ENCODE measurements at places on chromosomes 12 and 14. TPM values are rescaled to one million over a fixed set of nuclear protein-coding genes. Genes with fewer than 3 reads are reported as not detected.

DNA sequence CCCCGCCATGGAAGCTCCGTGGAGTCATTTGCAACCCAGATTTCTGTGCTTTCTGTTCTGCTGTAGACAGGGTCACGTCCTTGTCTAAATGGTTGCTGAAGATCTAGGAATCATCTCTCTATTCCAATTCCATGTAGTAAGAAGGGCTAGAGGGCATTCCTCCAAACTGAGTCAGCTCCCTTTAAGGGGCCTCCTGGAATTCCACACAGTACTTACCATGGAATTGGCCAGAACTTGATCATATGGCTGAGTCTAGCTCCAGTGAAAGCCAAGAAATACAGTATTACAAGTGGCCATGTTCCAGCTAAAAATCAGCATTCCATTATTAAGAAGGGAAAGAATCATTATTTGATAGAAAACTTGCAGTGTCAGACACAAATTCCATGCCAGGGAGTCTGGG lies 171.9 kb downstream of the PRKCH start:
- H3K27me3 ChIP-seq, result no peaks in the 10 kb centered on the region
- H3K27ac ChIP-seq, result no peak overlapping the region
- H3K4me1 ChIP-seq, result no peaks in the 10 kb centered on the region

PRPF40B gene
- 14.7 TPM for total RNA-seq

GRCh38 chr12:5345534-5345933 lies 86.4 kb upstream of the NTF3 start:
- H3K27ac ChIP-seq, result no peak overlapping the region
- no peaks in the 10 kb centered on the region for H3K27me3 ChIP-seq
- no peaks in the 10 kb centered on the region for H3K36me3 ChIP-seq
- DNase-seq, result no peak

DNA sequence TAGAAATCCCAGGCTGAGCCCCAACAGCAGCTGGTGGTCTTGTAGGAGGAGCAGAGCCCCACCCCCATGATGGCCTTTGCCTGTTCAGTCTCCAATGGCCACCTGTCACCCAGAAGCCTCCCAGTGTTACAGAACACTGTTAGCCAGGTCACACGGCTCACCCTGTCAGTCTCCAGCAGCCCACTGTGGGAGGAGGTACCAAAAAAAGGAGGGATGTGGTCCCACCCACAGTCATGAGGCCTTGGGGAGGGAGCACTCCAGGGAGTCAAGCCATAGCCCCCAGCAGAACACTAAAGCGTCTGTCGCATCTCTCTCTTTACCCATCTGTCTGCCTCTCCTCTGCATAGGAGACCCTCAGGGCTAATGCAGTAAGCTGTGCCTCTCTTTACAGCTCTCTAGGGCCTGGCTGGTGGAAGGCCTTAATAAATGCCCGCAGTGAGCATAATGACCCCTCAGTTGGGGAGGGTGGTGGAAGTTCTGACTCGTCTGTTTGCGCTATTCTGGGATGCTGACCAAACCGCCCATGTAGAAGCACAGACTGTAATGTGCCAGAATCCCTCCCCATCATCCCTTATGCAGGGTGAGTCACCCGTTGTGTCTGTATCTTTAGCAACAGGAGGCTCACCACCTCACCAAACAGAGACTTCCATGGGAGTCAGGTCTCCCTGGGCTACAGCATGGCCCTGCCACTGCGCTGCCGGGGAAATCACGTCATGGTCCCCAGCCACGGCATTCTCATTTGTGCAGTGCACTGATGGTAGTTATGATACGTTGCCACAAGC lies 14.6 kb downstream of the C14orf132 start:
- no peak overlapping the region for H3K27ac ChIP-seq
- no peak for DNase-seq
- no peak overlapping the region for H3K4me3 ChIP-seq
- 0 out of 2 replicates have a peak, but pooled peaks cover 4% of the 10 kb centered on the region for H3K4me1 ChIP-seq

FOXA1 gene
- total RNA-seq, result not detected

DNA sequence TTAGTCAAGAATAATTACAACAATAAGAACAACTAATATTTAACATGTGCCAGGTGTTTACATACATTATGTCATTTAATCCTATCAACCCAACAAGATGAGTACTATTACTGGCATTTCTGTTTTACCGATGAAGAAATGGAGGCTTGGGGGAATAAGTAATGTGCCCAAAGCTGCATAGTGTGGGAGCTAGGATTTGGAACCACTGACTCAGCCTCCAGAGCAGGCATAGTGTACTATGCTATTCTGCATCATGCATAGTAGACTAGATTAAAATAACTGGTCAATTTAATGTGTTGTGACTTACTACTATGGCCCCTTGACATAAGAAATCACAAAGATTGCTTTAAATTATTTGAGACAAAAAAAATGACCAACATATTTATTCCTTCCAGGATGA lies 9.5 kb downstream of the GPR19 start:
- H3K4me3 ChIP-seq, result no peak overlapping the region
- no peaks in the 10 kb centered on the region for H3K27me3 ChIP-seq
- peaks cover 14% of the 10 kb centered on the region for H3K4me1 ChIP-seq
- H3K27ac ChIP-seq, result no peak overlapping the region
- DNase-seq, result no peak
- H3K36me3 ChIP-seq, result no peaks in the 10 kb centered on the region

BICDL1 gene
- 30.3 TPM for total RNA-seq

DNA sequence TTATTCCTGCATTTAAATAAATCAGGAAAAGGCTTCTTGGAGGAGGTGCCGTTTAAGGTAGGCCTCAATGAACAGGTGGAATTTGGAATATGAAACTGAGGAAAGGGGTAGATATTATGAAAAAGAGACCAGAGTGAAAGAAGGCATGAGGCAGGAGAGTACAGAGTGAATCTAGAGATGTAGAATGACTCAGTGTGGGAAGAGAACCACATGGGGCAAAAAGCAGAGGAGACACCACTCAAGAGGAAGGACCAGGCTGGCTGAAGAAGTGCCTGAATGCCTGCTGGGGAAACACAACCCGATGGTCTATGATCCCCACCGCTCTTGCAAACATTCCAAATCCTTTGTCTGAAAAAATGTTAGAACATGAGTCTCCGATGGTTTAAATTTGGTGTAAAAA lies 1134.1 kb downstream of the VRK1 start:
- no peaks in the 10 kb centered on the region for H3K36me3 ChIP-seq
- H3K4me1 ChIP-seq, result no peaks in the 10 kb centered on the region
- DNase-seq, result no peak
- H3K27ac ChIP-seq, result no peak overlapping the region
- H3K27me3 ChIP-seq, result no peaks in the 10 kb centered on the region

POTEG gene
- not detected for total RNA-seq

- peaks cover 91% of the 10 kb centered on the region for H3K27me3 ChIP-seq
- H3K27ac ChIP-seq, result no peak overlapping the region
- DNase-seq, result peak; percentile 52
Measured at GRCh38 chr14:53952533-53952932, 4.1 kb downstream of the BMP4 start.

USP44 gene
- total RNA-seq, result 248 TPM

DNA sequence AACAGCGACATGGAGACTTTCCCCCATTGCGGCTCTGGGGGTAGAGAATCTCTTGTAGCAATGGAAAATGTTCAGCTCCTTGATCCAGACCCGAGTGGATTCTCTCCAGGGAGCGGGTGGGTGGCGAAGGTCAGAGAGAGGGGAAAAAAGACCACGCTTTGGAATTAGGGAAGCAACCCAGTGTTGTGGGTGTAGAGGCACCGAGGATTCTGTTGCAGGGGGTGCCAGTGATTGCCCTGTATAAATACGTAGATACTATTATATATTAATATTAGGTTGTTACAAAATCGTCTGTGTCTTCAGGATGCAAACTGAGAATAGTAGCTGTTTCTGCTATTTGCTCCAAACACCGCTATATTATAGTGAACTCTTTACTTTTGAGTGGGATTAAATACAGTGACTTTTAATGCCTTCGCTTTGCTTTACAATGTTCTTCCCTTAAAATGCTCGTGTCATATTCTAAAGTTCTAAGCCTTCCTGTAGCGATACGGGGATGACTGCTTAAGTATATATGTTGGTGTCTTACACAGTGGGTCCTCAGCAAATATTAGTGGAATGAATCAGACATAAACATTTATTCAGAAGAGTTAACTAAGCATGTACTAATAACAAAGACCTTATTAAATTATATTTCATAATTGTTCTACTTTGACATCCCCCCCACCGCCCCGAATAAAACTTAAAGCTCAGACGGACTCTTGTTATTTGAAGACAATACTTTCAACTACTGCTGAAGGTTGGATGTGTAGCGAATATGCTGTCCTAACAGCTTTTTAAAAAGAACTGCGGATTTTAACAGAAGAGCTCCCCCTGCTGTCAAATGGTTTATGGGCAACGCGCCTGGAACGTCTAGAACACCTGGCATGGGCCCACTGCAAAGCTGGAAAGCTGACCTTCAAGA lies 136.4 kb upstream of the KRAS start:
- peaks cover 22% of the 10 kb centered on the region for H3K27me3 ChIP-seq
- peak; percentile 93 for DNase-seq
- no peaks in the 10 kb centered on the region for H3K36me3 ChIP-seq
- peak overlapping the region; percentile 62 for H3K4me3 ChIP-seq
- H3K4me1 ChIP-seq, result peaks cover 10% of the 10 kb centered on the region

DNA sequence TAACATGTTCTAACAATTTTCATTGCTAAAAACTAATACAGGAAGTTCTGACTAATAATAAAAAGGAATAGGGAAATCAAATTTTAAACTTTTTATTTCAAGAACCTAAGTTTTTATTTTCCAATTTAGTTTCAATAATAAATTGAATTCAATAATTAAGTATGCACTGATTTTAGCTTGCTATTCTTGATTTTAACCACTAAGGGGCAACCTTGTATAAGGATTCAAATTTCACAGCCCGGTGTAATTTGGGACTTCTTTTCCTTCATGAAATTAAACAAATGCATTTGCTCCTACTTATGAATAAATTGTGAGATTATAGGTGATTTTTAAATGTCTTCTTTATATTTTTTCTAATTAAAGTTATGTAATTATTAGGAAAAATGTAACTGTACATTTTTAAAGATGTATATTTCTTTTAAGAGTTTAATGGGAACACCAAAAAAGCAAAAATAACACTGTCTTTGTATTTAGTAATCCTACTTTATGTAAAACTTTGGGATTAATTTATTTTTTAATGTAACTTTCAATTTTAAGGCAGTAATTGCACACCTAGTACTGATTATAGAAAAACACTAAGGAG lies 241.4 kb upstream of the PDZRN4 start:
- no peaks in the 10 kb centered on the region for H3K27me3 ChIP-seq
- no peak overlapping the region for H3K27ac ChIP-seq

PLEKHG7 gene
- not detected for total RNA-seq

AKAP3 gene
- 1.9 TPM for total RNA-seq

GRCh38 chr12:96776908-96777307 lies 130.1 kb upstream of the NEDD1 start:
- H3K4me1 ChIP-seq, result no peaks in the 10 kb centered on the region
- no peak overlapping the region for H3K27ac ChIP-seq
- H3K4me3 ChIP-seq, result no peak overlapping the region
- DNase-seq, result no peak
- no peaks in the 10 kb centered on the region for H3K36me3 ChIP-seq
- no peaks in the 10 kb centered on the region for H3K27me3 ChIP-seq

DNA sequence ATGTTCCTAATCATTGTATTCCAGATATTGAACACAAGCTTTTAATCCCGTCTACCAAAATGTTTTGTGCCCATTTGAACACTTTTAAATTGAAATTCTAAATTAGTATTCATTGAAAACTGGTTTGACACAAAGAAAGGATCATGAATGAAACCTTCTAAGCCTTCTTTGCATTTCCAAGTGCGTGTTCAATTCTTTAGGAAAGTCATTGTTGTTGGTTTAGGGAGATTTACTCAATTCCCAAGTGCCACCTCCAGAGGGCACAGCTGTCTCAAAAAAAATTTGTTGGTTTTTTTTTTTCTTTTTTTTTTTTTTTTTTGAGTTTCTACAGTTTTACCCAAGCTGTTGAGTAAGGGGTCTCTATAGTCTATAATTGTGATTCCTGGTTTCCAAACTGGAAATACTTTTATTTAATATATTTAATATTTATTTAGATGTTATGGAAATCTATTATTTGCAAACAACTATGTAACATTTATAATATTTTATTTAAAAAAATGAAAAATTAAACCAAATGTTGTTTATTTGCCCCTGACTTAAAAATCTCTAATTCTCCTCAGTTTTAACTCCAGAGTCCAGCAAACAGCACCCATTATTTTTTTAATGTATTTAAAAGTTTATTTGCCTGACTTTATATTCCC lies 79.9 kb downstream of the NEDD1 start:
- H3K36me3 ChIP-seq, result no peaks in the 10 kb centered on the region
- H3K27ac ChIP-seq, result no peak overlapping the region
- peak; percentile 78 for DNase-seq
- peak overlapping the region; percentile 68 for H3K4me3 ChIP-seq
- peaks cover 34% of the 10 kb centered on the region for H3K4me1 ChIP-seq

DNA sequence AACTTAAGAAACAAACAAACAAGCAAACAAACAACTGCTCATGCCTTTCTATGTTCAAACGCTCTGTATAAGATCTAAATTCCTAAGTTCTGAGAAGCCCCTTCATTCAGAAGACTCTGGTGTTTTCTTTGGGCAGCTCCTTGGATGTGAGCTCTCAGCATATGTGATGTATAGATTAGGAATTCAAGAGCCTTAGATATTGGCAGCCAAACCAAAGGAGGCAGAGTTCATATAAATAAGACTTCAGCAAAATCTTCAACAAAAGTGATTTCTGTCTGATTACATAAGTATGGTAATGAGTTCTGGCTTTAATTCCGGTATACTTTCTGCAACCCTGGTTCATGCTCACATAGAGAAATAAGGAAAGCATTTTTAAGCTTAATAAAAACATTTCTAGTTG lies 145.6 kb downstream of the DYRK2 start:
- DNase-seq, result no peak
- no peak overlapping the region for H3K27ac ChIP-seq
- no peaks in the 10 kb centered on the region for H3K27me3 ChIP-seq
- H3K4me3 ChIP-seq, result no peak overlapping the region

All from GM23338 (cell line).